Activated naive CD8-positive, alpha-beta T cell treated with anti-CD3 and anti-CD28 coated beads for 36 hours (primary cell): ENCODE measurements at places on chromosomes 13 and 19.

- no peak for DNase-seq
Observed at GRCh38 chr19:49878744-49879070, 1.2 kb downstream of the TBC1D17 start.

GRCh38 chr13:74251778-74252519, 117.7 kb upstream of the KLF12 start:
- DNase-seq, result no peak

DNA sequence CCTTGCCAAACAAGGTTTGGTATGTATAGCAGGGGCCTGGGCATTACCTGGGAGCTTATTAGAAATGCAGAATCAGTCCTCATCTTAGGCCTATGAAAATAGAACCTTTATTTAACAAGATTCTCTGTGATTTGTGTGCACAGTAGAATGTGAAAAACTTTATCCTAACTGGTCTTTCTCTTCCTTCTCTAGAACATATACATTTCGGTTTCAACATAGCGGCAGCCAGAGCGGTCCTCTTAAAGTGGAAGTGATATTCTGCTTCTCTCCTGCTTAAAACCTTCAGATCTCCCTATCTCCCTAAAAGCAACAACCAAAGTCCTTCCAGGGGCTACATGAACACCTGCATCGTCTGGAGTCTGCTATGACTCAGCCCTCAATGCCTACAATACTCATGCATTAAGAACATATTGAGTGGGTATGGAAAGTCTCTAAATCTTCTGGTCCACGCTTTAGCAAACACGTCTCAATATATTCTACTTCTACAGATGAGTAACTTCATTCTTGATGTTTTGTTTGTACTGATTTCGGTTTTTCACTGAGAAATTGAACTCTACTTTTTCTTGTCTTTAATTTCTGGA, 84.5 kb downstream of the SPRY2 start:
- DNase-seq, result no peak

- no peak for DNase-seq
Observed at GRCh38 chr13:25890671-25891212, 161.1 kb downstream of the SHISA2 start.

DNA sequence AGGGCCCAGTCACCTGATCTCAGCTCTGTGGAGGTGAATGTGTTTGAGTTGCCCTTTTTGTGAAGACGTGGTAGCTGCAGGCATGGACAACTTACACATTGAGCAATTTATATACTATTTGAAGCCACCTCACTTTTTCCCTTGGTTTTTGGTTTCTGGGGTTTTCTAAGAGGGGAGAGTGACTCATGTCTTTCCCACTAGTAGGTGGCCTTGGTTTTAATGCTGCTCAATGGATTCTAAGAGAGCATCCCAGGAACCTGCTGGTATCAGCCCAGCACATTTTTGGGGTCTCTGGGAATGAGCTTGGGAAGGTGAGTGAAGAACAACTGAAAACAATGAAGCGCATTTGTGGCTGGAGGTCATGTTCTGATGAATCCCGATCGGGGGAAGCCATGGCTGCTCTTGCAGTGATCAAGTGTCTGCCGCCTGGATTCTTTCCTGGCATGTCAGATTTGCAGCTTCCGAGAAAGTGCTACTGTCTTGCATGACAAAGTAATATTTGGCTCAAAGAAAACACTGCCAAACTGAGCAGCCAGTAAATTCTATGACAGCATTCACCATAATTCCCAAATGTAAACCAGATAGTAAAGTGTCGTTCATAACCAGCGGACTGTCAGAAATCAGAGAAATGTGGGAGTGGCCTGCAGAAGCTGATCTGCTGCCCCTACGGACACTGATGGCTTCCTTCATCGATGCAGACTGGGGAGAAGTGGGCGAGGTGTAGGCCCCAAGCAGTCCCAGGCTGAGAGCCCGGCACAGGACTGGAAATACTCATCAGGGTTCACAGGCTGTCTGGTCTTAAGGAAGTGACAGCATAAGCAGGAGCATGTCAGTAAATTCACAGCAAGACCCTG, 98.7 kb downstream of the COL4A2 start:
- DNase-seq, result peak; percentile 26

DNA sequence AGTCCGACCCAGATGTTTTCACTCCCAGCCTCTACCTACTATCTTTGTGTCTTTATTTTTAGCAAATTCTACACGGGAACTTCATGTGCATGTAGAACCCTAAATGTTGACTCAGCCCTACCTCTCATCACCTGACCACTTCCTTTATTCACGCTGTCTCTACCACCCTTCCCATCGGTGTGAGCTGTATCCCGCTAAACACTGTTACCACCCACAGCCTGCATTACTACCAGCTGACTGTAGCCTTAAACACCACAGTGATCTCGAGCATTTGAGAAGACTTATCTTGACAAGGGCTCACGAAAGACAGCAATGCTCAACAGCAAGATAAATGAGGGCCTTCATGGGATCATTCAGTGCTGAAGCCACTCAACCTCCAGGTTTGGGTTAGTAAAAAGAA, 15.1 kb downstream of the NCR1 start:
- no peak for DNase-seq

DNA sequence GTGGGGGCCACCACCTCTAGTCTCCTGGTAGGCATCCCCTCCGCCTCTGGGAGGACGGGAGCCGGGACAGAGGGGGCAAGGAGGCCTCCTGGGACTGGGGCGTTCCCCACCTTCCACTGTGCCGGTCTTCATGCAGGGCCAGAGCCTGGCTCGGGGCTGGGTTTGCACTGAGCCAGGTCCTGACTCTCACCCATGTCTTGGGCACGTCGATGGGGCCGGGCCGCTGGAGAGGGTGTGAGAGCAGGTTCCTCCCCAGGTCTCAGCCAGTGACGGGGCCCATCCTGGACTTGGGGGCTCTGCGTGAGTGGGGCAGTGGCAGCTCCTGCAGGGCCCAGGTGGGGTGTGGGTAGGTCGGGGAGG, 26.6 kb downstream of the ATP11A start:
- DNase-seq, result no peak
